NCI-H1417 treated with DMSO at 0.1 percent for 48 hours (cell line): ENCODE measurements at places on chromosomes 7 and 10.

- no peak for DNase-seq
Observed at GRCh38 chr7:95335093-95335492, 10.8 kb upstream of the PON1 start.

- no peak for DNase-seq
Observed at GRCh38 chr10:106682175-106682574, 482.3 kb downstream of the SORCS1 start.

DNA sequence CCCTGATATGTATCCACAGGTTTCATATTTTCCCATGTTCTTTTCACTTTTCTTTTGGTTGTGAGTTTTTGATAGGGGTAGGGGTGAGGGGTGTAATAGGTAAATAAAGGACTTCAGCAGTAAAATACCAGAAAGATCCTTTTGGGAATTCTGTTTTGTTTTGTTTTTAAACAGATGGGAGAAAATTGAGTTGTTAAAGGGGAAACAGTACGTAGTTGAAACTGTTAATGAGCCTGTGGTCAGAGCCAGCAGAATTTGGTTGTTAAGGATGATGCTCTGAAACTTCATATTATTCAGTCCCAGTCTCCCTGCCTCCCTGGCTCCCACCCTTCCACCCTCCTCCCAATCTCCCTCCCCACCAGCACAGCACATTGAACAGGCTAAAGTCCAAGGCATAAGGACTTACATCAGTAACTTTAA is 195.9 kb downstream of the CREB5 start:
- no peak for DNase-seq

DNA sequence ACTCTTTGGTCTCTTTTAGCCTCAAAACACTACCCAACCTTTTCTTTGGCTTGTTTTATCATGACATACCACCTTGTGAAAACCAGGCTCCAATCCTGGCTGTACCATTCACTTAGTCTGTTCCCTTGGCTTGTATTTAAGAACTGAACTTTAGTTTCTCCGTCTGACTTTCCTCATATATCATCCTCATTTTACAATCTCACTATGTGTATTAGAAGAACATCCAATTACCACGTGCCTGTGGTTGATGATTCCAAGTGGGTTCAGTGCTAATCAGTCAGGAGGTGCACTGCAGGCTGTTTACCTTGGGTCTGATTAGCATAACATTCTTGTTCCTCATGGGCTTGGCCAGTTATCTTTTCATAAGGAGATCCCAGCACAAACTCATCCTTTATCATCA is 144.8 kb upstream of the KLF14 start:
- DNase-seq: no peak

GRCh38 chr10:75034131-75034512 is 77.3 kb upstream of the SAMD8 start:
- DNase-seq: no peak

DNA sequence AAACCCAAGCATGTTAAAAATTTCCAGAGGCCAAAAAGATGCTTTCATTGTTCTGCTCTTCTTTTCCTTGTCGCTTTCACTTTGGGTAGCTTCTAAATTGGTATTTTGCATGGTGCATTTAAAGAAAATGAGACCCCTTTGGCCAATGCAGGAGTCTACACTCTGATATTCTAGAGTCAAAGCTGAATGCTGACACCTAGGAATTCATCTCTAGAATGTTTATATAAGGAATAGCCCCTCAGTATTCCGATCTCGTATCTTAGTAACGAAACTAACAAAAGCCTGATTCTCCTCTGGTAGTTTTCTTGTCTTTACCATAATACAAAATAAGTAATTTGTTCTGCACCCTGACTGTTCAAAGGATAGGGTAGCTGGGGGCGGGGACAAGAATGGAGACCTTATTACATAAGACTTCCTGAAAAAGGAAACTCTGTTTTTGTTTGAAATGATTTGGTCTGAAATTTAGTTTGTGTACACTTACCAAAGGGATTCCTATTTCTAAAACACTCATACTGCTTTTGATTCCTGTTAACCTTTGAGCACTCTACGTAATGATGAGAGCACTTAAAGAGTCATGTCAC is 17.1 kb downstream of the IKZF1 start:
- no peak for DNase-seq

- no peak for DNase-seq
Observed at GRCh38 chr10:101816913-101817336, 1.3 kb downstream of the OGA start.

- no peak for DNase-seq
Observed at GRCh38 chr10:5940807-5941218, 36.5 kb downstream of the IL15RA start.

DNA sequence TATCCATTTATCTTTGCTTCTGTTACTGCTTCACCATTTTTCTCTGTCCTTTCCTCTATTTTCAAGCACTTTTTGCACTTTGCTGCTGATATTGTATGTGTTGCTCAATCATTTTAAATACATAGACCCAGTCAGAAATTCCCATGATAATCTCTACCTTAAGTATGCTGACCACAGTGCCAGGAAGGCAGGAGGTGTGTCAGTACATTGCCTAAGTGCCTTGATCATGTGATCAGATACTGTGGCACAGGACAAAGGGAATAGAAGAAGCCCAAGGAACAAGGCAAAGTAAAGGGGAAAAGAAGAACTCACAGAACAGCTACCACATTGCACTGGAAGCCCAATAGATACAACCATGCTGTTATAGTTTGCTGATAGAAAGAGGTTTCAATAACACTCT is 53.7 kb upstream of the CD36 start:
- DNase-seq: no peak

DNA sequence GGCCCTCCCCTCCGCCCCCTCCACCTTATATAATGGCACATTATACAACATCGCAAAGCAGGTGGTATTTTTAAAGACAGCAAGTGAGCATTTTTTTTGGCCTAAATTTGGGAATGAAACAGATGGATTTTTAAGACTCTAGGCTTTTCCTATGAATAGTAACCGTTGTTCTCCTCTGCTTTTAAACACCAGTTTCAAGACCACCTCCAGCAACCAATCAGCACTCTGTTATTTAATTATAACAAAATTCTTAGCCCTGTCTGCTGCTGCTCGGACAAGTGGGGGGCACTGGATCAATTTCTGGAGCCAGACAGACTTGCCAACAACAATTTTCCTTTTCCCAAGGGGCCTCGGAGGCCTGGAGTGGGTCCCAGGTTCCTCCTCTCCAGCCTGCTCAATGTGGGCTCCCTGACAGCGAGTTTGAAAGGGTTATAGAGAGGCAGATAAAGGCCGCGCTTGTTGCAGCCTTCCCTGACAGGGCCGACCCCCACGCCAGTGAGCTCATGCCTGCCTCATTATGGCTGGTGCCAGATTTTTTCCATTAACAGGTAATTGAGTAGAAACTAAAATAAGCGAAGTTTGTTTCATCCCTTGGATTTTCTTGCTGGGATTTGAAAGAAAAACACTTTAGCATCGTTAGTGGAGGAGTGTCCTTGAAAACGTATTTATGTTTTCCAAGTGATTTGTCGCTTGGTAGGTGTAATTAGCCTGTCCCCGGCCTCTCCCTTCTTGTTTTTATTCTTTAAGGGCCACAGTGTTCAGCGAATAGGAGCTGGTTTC is 227.3 kb downstream of the TCF7L2 start:
- DNase-seq: no peak

GRCh38 chr7:112866424-112866823 is 76.2 kb upstream of the TMEM168 start:
- DNase-seq: no peak

GRCh38 chr10:94402204-94402842 is at the start of gene TBC1D12:
Gene TBC1D12, plus strand, starts transcription at chr10:94402541. Its CDS starts 73 bp downstream, at chr10:94402614.
- DNase-seq: peak; percentile 41

DNA sequence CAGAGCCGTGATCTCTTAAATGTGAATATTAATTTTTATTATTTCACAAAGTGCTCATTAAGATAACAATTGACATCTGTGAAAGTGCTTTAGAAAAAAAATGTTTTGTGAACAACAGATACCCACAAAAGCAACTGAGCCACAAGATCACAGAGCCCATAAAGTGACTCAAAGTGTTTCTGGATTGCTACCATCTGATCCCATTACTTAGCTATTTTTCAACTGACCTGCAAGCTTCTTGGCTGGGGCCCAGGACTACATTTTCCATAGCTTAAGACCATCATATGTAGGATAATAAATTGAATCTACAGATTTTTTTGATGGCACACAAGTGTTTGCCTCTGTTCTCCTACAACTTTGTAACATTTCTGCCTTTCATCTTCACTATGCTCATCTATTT is 674.4 kb downstream of the PHTF2 start:
- no peak for DNase-seq

DNA sequence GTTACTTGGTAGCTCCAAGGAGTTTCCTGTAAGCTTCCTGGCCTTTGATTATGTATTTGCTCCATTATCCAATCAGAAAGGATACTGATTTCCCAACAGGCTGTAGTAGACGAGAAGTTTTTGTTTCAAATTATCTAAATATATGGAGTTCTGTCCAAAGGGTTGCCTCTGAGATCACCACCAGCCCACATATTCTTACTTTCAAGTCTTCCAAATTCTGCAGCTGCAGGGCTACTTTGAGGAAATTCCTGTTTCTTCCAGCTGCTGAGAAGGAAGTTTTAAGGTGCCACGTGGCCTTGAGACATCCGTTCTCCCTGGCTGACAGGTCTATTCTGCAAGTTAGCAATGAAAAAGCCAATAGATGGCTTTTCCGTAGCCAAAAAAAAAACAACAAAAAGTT is 286.0 kb downstream of the TWIST1 start:
- DNase-seq: no peak

GRCh38 chr7:28955718-28956607 is 2.2 kb downstream of the TRIL start:
- no peak for DNase-seq

DNA sequence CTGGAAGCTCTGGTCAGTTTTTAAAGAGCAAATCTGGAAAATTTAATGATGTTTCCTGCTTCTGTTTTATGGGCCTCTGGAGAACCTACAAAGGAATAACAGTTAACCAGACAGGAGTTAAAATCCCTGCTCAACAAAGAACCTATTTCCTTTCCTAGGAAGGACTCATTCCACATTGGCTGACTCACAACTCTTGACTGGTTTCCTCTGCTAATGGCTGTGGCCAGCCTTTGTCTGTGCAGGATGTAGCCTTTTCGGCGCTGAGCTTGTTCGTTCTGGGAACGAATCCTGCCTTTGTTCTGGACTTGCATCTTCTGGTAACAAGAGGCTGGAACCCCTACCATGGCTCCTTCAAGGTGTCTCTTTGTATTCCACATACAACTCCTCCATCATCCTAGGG is 112.8 kb upstream of the PDCD4 start:
- DNase-seq: no peak

DNA sequence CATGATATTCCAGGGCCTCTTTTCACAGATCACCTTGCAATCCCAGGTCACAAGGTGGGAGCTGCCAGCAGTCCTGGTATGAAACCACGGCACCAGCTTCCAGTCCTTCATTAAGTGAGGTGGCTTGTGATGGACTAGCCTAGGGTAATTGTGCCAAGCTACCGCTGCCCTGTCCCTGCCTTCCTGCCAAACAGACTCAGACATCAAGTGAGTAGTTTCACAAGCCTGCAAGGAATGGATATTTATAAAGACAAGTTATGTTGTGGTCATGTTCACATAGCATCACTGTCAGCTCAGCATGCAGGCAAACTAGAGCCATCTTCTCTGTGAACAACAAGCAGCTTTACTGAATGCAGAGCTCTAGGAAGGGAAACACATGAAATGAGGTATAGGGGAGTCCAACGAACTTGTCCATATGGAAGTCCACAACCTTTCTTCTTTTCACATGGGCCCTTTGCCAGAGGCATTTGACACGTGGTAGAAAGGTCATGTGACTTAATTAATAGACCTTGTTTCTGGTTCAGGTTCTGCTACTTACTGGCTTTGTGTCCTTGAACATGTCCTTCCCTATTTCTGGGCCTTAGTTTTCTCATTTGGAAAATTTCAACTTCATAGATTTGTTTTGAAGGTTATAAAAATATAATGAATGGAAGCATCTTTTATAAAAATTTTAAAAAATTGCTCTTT is 1061.2 kb downstream of the KCNMA1 start:
- no peak for DNase-seq

- DNase-seq: no peak
Observed at GRCh38 chr7:97317575-97317974, 200.1 kb downstream of the SDHAF3 start.

DNA sequence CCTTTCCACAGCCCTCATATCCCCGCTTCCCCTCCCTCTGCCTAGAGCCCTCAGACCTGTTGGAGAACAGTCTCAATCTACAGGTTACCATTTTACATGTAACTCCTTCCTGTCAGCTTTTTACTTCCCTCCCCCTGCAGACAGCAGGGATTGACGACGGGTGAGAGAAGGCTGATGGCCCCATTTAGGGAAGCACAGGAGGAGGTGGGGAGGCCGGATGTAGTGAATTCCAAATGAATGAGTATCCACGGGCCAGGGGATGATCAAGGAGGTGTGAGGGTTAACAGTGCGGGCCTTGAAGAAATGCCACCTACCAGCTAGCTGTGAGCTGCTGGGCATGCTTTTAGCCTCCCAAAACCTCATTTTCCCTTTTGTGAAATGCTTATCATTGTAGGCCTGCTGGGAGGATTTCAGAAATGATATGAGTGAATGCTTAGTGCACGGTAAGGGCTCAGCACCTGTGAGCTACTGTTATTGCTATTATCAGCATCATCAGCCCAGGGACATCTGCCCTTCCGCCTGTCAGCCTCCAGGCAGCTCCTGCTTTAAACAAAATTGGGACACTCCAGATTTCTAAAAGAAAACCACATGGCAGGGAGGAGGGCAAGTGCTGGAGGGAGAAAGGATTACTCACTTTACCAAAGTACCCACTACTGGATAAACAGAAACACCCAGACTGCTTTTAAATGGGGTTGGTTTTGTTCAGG is 6.5 kb upstream of the NANOS1 start:
- DNase-seq: no peak

GRCh38 chr10:68212721-68213352 is 19.1 kb downstream of the ATOH7 start:
- DNase-seq: no peak

DNA sequence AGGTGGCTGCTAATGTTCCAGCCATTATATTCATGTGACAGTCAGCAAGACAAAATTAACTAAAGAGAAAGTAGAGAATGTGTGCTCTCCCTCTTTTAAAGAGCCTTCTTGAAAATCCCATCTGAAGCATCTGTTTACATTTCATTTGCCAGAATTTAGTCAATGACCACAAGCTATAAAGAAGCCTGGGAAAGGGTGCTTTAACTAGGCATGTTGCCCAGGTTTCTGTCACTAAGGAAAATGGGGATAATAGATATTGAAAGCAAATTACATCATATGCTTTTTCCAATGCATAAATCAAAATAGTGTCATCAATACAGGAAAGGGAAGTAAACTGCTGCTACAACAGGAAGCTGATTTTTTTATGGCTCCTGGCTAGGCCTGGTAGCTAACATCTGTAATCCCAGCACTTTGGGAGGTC is 67.7 kb downstream of the ELAPOR2 start:
- DNase-seq: no peak

GRCh38 chr10:129383651-129384050 is 83.4 kb upstream of the MGMT start:
- no peak for DNase-seq

- no peak for DNase-seq
Observed at GRCh38 chr7:665736-666453, 60.6 kb upstream of the DNAAF5 start.

- no peak for DNase-seq
Observed at GRCh38 chr7:16668049-16668858, 22.3 kb downstream of the BZW2 start.

GRCh38 chr7:50815138-50815537 is 32.4 kb upstream of the GRB10 start:
- no peak for DNase-seq
